Activated CD8-positive, alpha-beta memory T cell treated with anti-CD3 and anti-CD28 coated beads, Interleukin-2, amount 10 ng/mL, durations not matched to agents 7 days and 5 days (primary cell): ENCODE measurements at places on chromosomes 13 and 19. TPM values are rescaled to one million over a fixed set of nuclear protein-coding genes. Genes with fewer than 3 reads are reported as not detected.

DNA sequence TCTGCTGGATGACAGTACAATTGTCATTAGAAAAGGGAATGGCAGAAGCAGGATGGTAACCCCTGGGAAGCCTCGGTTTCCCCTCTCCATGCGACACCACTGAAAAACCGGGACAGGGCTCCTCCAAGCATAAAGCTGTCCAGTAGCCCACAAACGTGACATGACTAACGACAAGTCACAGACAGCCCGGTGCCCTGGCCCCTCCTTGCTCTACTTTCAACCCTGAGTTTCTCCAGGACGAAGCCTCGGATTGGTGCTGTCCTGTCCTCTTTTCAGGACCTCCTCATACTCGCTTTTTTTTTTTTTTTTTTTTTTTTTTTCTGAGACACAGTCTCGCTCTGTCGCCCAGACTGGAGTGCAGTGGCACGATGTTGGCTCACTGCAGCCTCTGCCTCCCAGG lies 16.3 kb downstream of the DPP9 start:
- H3K27ac ChIP-seq: no peak overlapping the region
- DNase-seq: no peak
- H3K4me1 ChIP-seq: peaks cover 27% of the 10 kb centered on the region
- no peak overlapping the region for H3K4me3 ChIP-seq

- DNase-seq: no peak
- H3K4me1 ChIP-seq: peaks cover 20% of the 10 kb centered on the region
- no peak overlapping the region for H3K4me3 ChIP-seq
- no peaks in the 10 kb centered on the region for H3K36me3 ChIP-seq
- H3K27ac ChIP-seq: no peak overlapping the region
Observed at GRCh38 chr13:24672141-24673132, 7.8 kb upstream of the ATP12A start.

DNA sequence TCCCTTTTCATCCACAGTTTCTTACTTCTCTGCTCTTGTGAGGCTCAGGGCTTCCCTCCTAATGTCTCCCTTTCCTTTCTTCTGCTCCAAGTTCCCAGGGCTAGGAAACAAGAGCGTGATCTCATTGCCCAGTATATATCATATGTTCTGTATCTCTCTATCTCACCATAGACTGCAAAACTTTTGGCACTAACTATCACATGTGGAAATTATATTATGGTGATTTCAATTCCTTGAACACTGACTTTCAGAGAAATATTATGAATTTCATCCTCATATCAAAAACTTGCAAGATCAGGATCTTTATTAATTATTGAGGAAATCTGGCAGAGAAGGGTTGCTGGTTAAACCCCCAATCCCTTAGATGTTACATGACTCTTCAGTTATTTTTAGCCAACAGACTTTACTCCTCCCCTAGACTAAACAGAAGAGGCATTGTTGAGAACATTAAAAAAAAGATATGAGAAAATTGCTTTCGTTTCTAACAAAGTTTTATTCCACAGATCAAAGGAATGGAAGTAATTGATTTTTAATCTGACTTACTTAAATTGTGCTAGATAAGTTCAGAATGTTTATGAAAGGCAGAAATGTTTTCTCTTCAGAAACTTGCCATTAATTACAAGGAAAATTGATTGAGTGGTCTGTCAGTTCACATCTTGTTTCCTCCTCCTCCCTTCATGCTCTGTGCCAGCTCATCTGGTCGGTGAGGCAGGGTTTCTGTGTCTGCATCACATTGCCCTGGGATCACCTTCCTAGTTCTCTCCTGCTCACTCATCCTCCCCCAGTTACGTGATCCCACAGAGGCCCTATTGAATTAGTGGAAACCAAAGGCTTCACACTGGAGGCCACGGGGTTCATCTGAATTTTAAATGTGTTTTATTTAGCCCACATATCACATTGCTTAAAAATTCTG lies 378.5 kb downstream of the LMO7 start:
- DNase-seq: no peak
- H3K27me3 ChIP-seq: no peaks in the 10 kb centered on the region
- H3K4me3 ChIP-seq: no peak overlapping the region
- H3K4me1 ChIP-seq: no peaks in the 10 kb centered on the region

- no peak overlapping the region for H3K27ac ChIP-seq
- H3K36me3 ChIP-seq: no peaks in the 10 kb centered on the region
- H3K4me1 ChIP-seq: no peaks in the 10 kb centered on the region
- DNase-seq: no peak
- H3K27me3 ChIP-seq: no peaks in the 10 kb centered on the region
Observed at GRCh38 chr13:47294691-47295090, 397.8 kb upstream of the HTR2A start.

DNA sequence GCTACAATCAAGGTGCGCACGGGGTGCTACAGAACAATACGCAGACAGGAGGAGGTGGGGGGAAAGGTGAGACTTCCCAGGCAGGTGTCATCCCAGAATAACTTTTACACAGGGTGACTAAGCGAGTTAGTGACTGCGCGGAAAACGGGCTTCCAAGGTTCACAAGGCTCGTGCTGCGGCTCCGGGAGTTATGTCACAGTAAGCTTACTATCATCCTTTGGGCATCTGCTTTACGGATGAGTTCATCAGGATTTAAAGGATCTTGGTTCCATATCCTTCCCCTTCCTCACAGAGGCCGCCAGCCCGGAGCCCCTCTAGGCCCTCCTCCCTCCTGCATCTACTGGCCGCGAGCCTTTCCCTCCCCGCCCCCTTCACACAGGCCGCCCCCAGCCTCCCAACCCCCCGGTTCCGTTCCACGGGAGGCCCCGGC lies 474 bp upstream of the IFT88 start:
- DNase-seq: no peak
- no peaks in the 10 kb centered on the region for H3K27me3 ChIP-seq

DNA sequence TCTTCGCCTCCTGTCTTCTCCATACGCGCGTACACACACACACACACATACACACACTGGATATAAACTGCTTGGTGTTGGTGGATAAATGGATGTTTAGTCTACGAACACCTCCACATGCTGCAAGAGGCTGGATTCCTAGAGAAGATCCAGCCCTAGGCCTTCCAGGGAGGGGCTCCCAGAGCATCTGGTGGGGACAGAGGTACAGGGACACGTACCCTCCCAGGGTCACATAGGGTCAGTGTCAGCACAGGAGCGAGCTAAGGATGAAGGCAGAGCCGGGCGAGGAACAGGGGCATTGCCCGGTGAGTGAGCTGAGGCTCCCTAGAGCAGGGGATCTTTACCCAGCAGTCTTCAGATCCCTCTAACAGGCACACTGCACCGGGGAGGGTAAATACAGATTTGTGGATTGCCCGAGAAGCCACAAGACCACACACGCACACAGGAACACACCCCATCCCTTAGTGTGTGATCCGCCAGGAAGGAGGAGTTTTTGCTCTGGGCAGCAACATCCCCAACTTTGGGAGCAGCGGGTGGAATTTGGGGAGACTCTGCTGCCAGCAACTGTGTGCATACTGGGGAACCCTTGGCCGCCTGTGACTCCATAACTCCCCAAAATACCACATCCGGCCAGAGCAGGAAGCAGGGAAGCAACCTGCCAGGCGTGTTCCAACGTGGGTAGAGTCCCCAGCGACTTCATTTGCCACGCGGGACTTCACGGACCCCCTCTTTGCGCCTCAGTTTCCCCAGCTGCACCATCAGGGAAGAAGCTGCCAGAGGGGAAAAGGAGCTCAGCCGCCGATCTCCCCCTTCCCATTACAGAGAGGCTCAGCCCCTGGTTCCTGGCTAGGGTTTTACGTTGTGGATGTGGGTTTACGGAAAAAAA lies 5.8 kb upstream of the TLE2 start:
- peak overlapping the region; percentile 94 for H3K27ac ChIP-seq
- peak overlapping the region; percentile 73 for H3K4me3 ChIP-seq
- H3K4me1 ChIP-seq: peaks cover 12% of the 10 kb centered on the region
- peaks cover 34% of the 10 kb centered on the region for H3K27me3 ChIP-seq

DNA sequence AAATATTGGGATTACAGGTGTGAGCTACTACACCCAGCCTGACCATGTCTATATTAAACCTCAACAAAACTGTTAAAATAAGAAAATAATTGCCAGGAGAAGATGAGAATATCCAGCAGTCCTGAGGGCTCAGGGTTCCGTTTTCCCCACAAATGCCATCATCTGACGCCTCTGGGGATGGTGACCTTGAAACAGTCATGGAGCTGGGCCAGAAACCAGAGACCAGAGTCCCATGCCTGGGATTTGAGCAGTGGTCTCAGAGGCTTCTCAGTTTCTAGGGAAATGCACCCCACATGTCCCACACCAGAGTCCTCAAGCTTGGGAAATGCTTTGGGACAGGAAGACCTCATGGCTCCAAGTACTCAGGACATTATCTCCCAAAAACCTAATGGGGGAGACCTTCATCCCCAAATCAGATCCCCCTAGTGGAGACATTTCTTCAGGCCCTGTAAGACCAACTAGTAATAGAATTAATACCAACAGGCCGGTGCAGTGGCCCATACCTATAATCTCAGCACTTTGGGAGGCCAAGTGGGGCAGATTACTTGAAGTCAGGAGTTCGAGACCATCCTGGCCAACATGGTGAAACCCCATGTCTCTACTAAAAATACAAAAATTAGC lies 2.9 kb upstream of the MAP1S start:
- H3K36me3 ChIP-seq: peaks cover 1% of the 10 kb centered on the region
- peaks cover 27% of the 10 kb centered on the region for H3K4me1 ChIP-seq
- H3K27me3 ChIP-seq: no peaks in the 10 kb centered on the region
- H3K4me3 ChIP-seq: no peak overlapping the region
- no peak for DNase-seq

Gene FGF22
- not detected for total RNA-seq

Gene ITGBL1
- total RNA-seq: not detected

Gene MTMR6
- total RNA-seq: 21.7 TPM

Gene CERS4
- total RNA-seq: 28.2 TPM
